NCI-H82 (cell line): ENCODE measurements at places on chromosomes 5 and 9.

- no peak for DNase-seq
These were observed 93.5 kb downstream of the MVB12B start for GRCh38 chr9:126420135-126420534.

GRCh38 chr5:117118499-117118898 is 543.9 kb upstream of the SEMA6A start:
- no peak for DNase-seq

DNA sequence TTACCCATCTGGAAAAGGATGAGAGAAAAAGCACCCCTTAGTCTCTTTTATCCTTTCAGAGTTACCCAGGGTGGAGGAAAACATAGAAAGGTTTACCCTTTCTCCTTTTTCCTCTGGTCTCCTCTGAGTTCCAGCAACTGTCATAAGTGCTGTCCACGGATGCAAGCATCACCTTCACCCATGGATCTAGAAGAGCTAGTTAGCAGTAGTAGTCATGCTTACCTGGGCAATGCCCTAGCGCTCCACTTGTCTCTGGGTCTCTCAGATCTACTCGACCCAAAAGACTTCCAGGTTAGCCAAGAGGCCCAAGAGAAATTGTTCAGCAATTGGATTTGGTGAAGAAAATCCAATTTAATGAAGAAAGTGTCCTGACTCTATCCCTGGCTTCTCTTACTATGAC is 656.2 kb upstream of the PTPRD start:
- peak; percentile 0 for DNase-seq

- DNase-seq, result no peak
These were observed 53.4 kb upstream of the OLFM1 start for GRCh38 chr9:135034106-135034505.

GRCh38 chr9:88533951-88534455 is 975 bp upstream of the NXNL2 start:
- peak; percentile 71 for DNase-seq

DNA sequence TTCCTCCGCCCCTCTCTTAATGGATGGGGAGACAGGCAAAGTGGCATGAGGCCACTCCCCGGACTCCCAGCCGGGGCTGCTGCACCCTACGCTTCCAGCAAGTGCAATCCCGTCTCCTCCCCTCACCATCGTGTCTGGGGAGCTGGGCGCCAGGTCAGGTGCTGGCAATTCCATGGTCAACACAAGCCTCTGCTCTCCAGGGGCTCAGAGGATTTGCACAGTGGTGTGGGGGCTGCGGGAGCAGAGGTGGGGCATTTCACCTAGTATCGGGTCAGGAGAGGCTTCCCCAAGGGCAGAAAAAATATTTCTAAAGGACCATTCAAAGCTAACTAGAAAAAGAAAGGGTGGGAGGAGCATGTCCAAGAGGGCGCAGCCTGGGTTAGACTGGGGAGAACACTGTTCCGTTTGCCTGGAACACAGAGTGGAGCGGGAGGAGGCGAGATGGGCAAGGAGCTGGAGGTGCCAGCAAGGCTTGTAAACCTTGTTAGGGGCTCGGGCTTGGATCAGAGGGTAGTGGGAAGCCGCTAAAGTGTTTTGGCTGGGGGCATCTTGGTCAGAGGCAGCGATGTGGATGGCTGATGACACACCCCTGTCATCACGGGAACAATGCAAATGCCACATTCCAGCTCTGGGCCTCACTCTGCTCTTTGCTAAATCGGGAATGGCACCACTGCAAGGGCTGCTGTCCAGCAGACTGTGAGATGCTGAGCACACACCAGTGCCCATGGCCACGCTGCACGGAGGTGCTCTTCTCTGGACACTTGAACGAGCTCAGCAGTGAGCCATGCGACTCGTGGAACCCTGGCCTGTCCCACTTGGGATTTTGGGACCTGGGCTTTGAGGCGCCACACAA is 191.7 kb downstream of the CDK5RAP2 start:
- DNase-seq, result no peak

- DNase-seq, result no peak
These were observed 5.5 kb downstream of the CTNND2 start for GRCh38 chr5:11898787-11899186.

DNA sequence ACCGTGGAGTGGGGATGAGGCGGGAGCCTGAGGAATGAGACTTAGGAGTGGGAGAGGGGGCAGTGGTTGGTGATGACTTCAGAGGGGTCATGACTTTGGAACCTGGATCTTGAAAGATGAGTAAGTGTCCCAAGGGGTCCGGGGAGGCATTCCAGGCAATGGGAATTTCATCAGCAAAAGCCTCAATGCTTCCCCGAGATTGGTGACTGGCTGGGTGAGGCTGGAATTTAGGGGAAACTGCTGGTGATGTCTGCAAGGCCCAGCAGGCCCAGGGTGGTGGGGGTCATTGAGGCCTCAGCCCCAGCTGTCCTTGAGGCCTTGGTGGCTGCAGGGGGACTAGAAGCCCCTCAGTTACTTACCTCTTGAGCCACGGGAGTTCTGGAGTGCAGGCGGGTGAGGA is 7.5 kb downstream of the NDST1 start:
- no peak for DNase-seq

GRCh38 chr9:3001311-3001710 is 157.4 kb upstream of the PUM3 start:
- no peak for DNase-seq

DNA sequence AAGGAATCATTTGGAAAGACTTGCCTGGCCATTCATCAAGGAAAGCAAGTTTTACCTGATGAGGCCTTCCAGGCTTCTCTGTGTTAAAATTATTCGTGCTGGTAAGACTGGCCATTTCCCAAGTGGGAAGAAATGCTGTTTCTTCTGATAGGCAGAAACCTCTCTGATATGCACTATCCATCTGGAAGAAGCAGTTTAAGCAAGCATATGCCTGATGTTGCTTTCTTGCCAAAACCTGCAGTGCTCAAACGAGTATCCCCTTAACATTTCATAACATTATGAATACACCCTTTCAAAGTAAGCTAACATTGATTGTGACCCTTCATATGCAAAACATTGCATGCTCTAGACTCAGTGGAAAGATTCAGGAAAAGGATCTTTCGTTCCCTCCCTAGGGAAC is 36.0 kb upstream of the PRLR start:
- DNase-seq, result no peak

GRCh38 chr5:93909356-93909755 is 168.0 kb upstream of the POU5F2 start:
- DNase-seq, result peak; percentile 9
